ENCODE measurements at places on chromosomes 7 and 10.

DNA sequence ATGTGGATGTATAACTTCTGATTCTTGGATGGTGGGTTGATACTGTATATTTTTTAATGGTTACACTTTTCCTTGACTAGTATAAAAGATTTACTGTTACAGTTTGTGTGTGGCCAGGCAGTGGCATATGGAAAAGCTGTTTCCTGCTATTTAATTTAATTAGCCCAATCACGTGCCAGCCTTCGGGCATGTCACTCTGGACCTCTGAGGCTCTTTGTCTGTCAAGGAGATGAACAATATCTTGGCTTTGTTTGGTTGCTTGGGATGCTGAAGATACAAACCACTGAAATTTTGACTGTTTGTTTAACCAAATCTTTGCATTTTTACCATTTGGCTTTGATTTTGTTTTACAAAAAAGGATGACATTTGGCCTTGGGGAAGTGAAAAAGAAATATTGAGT lies 185.0 kb downstream of the HDAC9 start:
- no peak for DNase-seq

DNA sequence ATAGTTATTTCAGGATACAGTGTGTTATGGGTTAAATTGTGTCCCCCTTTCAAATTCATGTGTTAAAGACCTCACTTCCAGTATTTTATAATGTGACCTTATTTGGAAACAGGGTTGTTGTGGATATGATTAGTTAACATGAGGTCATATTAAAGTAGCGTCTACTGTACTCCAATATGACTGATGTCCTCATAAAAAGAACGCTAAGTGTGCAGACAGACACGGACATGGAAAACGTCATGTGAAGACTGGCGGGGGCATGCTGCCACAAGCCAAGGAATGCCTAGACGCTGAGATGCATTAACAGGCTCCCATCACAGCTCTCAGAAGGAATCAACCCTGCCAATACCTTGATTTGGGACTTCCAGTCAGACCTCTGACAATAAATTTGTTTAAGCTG lies 1.5 kb upstream of the WDR37 start:
- DNase-seq = no peak

DNA sequence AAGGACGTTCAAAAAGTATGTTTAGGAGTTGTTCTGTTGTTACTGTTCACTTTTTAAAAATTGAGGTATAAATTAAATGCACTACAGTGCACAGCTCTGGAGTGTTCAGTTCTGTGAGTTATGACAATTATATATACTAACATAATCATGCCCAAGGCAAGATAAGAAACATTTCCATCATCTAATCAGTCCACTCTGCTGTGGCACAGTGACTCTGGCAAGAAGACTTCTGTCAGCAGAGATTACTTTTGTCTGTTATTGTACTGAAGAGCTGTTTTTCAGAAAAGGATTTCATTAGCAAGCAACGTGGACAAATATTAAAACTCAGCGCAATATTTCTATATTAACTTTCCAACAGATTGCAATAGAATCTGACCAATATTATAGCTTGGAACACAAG lies 32.0 kb downstream of the ICA1 start:
- DNase-seq = no peak

DNA sequence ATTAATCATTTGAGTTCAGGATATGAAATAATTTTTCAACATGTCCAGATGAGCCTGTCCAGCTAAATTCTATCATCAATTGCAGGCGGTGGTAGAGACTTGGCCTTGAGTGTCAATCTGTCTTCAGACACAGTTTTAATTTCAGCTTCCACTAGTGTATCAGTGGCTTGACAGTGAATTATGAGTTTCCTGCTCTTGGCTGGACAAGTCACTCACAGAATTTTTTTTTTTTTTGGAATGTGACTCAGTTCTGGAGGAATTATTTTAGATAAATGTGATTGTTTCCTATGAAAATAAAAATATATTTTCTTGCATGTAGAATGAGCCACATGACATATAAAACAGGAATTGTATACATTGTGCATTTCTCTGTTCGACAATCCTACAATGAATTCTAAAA lies 319.9 kb upstream of the AKR1E2 start:
- no peak for DNase-seq

- DNase-seq = no peak
Observed at GRCh38 chr7:47624689-47625088, 42.8 kb upstream of the TNS3 start.

- no peak for DNase-seq
Observed at GRCh38 chr7:2706685-2707126, 18.7 kb downstream of the AMZ1 start.

- DNase-seq = no peak
Observed at GRCh38 chr7:89914711-89915110, 239.6 kb upstream of the STEAP1 start.

All from activated CD4-positive, alpha-beta T cell treated with anti-CD3 and anti-CD28 coated beads, Interleukin-10, Interleukin-2, amounts not matched to agents 100 ng/mL and 50 ng/mL, durations not matched to agents 16 hours and 8 hours (primary cell).